Ascending aorta (tissue), 2 donors: ENCODE measurements at places on chromosomes 3 and 15. TPM values are rescaled to one million over a fixed set of nuclear protein-coding genes. Genes with fewer than 3 reads are reported as not detected.

CIDEC gene
- 29.9 TPM for total RNA-seq

CACNA1D gene
- total RNA-seq: 0.43 TPM

DPPA2 gene
- total RNA-seq: not detected

CLASP2 gene
- 75.8 TPM for total RNA-seq

ARL6IP5 gene
- 134 TPM for total RNA-seq

PSMD2 gene
- 151 TPM for total RNA-seq

BTLA gene
- not detected for total RNA-seq

BCHE gene
- total RNA-seq: not detected

DNA sequence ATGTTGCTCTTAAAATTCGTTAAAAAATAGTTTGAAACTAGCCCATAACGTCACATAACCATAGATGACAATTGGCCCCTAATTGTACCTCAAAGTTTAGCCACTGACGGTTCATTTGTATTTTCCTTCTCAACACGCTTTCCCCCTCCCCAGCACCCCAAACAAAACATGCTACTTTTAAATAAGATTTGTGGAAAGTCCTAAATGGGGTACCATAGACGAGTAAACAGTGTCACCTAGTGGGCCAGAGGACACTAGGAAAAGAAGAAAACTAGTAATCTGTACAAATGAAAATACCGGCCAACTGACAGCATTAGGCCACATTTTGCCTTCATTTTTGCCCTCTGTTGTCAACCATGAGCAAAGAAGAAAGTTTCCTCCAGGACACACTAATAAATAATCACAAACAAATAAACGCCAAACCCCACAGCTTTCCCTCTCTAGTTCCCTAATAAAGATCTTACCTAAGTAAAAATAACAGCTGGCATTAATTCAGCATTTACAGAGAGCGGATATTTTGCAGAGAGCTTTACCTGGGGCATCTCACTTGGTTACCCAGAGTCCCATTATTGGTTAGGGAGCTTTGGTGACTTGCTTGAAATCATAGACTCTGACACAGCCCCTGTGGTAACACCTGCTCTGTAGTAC, 175.1 kb upstream of the ATP11B start:
- H3K4me3 ChIP-seq: no peak overlapping the region
- no peaks in the 10 kb centered on the region for H3K4me1 ChIP-seq
- no peaks in the 10 kb centered on the region for H3K27me3 ChIP-seq
- H3K27ac ChIP-seq: no peak overlapping the region
- no peak for DNase-seq

DNA sequence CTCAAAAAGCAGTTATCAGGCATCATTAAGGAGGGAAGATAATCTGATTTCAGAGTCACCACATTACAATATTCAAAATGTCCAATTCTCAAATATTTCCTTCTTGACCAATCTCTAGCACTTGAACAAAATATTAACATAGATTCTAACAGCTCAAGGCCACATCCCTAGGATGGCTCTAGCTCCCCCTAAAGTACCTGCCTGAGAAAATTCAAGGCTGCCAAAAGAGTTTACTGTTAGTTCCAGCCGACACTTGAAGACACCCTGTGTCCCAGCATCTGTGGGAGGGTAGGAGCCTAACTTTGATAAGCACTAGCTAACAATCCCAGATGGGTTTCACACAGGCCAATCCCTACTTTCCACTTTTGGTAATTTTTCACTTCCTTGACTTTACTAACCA, 10.4 kb downstream of the NSMCE3 start:
- DNase-seq: no peak
- H3K4me1 ChIP-seq: no peaks in the 10 kb centered on the region
- no peak overlapping the region for H3K27ac ChIP-seq
- H3K36me3 ChIP-seq: no peaks in the 10 kb centered on the region
- no peaks in the 10 kb centered on the region for H3K27me3 ChIP-seq

- no peaks in the 10 kb centered on the region for H3K36me3 ChIP-seq
- no peak overlapping the region for H3K27ac ChIP-seq
- no peaks in the 10 kb centered on the region for H3K27me3 ChIP-seq
- H3K4me1 ChIP-seq: no peaks in the 10 kb centered on the region
- DNase-seq: no peak
Measured at GRCh38 chr3:55042591-55042990, 114.7 kb upstream of the LRTM1 start.

DNA sequence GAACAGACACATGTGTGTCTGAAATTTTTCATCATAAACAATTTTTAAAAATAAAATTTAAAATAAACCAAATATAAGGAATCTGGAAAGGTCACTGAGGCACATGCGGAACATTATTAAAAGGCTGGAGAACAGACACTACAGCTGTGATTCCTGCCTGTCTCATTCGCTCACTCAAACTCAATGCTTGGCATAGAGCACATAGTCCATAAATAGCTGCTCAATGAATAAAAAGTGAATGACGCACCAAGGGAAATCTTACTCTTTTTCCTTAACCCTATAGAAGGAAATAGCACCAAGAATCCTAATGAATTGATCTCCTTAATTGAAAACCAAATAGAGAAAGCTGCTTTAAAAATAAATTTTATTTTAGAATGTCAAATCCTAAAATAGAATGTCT, 98.4 kb downstream of the FSIP1 start:
- H3K36me3 ChIP-seq: no peaks in the 10 kb centered on the region
- H3K27ac ChIP-seq: no peak overlapping the region
- H3K4me1 ChIP-seq: no peaks in the 10 kb centered on the region
- no peak for DNase-seq

DNA sequence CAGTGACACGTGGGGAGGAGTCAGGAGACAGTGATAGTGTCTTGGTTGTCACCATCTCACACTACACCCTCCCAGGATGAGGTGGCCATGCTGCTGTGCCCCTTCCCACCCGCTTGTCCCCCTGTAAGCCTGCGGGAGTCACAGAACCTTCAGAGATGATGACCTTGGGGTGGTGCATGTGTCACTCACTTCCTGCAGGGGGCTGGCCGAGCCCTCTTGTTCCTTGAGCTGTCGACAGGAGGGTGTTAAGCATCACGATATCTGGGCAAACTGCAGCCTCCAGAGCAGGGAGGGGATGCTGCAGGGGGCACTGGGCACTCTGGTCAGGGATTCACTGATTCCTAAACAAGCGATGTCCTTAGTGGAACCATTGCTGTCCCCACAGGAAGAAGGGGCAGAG, 27.7 kb downstream of the FAH start:
- H3K36me3 ChIP-seq: peaks cover 7% of the 10 kb centered on the region
- no peak for DNase-seq
- H3K27ac ChIP-seq: peak overlapping the region; percentile 78
- H3K4me3 ChIP-seq: no peak overlapping the region
- peaks cover 6% of the 10 kb centered on the region for H3K4me1 ChIP-seq
- no peaks in the 10 kb centered on the region for H3K27me3 ChIP-seq

GRCh38 chr15:84772467-84772866, 24.1 kb downstream of the ZNF592 start:
- H3K4me3 ChIP-seq: no peak overlapping the region
- no peaks in the 10 kb centered on the region for H3K27me3 ChIP-seq
- peaks cover 7% of the 10 kb centered on the region for H3K36me3 ChIP-seq
- H3K4me1 ChIP-seq: peaks cover 7% of the 10 kb centered on the region

GRCh38 chr3:27326629-27327545, 42.3 kb downstream of the NEK10 start:
- H3K4me1 ChIP-seq: no peaks in the 10 kb centered on the region
- no peak for DNase-seq

GRCh38 chr3:168659015-168659414, 563.3 kb upstream of the GOLIM4 start:
- no peaks in the 10 kb centered on the region for H3K27me3 ChIP-seq
- no peak overlapping the region for H3K4me3 ChIP-seq
- no peaks in the 10 kb centered on the region for H3K36me3 ChIP-seq
- H3K27ac ChIP-seq: no peak overlapping the region
- H3K4me1 ChIP-seq: no peaks in the 10 kb centered on the region
- DNase-seq: no peak

GRCh38 chr3:100264242-100264641, 3.5 kb downstream of the TBC1D23 start:
- no peaks in the 10 kb centered on the region for H3K36me3 ChIP-seq
- no peaks in the 10 kb centered on the region for H3K27me3 ChIP-seq
- no peak overlapping the region for H3K4me3 ChIP-seq
- DNase-seq: no peak
- H3K4me1 ChIP-seq: peaks cover 28% of the 10 kb centered on the region
- no peak overlapping the region for H3K27ac ChIP-seq

DNA sequence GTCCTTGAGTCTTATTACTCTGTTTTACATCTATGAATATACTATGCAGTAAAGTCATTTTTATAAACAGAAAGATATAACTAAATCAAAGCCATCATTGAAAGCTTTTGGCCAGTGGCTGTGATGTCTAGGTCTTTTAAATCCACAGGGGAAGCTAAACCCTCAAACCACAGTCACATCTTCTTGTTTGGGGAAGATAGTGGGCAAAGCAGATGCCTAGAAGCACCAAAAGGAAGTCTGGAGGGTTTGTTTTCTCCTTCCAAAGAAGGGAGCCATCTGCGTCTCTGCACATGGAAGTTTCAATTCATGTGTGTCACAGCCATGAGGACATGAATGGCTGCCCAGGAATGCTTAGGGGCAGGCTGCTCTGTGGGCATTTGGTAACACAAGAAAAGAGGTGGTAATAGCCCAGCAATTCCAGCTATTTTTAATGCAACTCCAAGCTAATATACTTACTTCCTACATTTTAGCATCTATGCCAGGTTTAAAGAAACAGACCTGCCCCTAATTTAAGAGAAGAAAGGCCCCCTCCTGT, 322.2 kb downstream of the SLC9A9 start:
- no peaks in the 10 kb centered on the region for H3K27me3 ChIP-seq
- H3K4me1 ChIP-seq: no peaks in the 10 kb centered on the region
- no peak overlapping the region for H3K27ac ChIP-seq

- no peaks in the 10 kb centered on the region for H3K27me3 ChIP-seq
- no peaks in the 10 kb centered on the region for H3K4me1 ChIP-seq
- no peak overlapping the region for H3K27ac ChIP-seq
- no peak overlapping the region for H3K4me3 ChIP-seq
- DNase-seq: no peak
Measured at GRCh38 chr3:73188707-73189106, 127.2 kb downstream of the EBLN2 start.

DNA sequence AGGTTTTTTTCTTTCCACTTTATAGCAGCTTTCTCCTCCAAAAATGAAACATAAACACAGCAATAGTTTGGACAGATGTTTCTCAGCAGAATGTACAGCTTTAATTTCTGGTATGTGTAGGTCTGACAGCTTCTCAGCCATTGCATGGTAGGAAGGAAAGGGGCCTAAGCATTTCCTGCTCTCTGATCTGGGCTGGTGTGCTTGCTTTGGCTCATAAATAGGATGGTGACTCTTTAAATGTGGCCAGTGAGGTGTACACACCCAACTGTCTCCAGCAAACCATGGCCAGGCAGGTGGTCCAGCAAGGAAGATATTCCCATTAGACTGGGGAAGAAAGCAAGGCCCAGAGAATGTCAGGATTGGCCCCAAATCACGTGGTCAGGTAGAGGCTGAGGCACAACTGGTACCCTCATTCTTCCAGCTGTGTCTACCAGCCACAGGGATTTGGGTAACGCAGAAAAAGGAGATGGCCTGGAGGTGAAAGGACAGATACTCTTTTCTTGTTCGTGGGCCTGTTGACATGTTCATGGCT, 52.1 kb downstream of the ITGA11 start:
- no peaks in the 10 kb centered on the region for H3K27me3 ChIP-seq
- H3K4me3 ChIP-seq: no peak overlapping the region
- H3K36me3 ChIP-seq: peaks cover 4% of the 10 kb centered on the region
- peak overlapping the region; percentile 28 for H3K27ac ChIP-seq

- no peaks in the 10 kb centered on the region for H3K36me3 ChIP-seq
- DNase-seq: no peak
- no peak overlapping the region for H3K4me3 ChIP-seq
- no peaks in the 10 kb centered on the region for H3K27me3 ChIP-seq
- no peak overlapping the region for H3K27ac ChIP-seq
Measured at GRCh38 chr15:69921626-69922619, 175.8 kb downstream of the TLE3 start.

GRCh38 chr3:20160230-20160629, 25.8 kb downstream of the SGO1 start:
- DNase-seq: no peak
- no peak overlapping the region for H3K4me3 ChIP-seq
- no peaks in the 10 kb centered on the region for H3K27me3 ChIP-seq
- no peak overlapping the region for H3K27ac ChIP-seq

DNA sequence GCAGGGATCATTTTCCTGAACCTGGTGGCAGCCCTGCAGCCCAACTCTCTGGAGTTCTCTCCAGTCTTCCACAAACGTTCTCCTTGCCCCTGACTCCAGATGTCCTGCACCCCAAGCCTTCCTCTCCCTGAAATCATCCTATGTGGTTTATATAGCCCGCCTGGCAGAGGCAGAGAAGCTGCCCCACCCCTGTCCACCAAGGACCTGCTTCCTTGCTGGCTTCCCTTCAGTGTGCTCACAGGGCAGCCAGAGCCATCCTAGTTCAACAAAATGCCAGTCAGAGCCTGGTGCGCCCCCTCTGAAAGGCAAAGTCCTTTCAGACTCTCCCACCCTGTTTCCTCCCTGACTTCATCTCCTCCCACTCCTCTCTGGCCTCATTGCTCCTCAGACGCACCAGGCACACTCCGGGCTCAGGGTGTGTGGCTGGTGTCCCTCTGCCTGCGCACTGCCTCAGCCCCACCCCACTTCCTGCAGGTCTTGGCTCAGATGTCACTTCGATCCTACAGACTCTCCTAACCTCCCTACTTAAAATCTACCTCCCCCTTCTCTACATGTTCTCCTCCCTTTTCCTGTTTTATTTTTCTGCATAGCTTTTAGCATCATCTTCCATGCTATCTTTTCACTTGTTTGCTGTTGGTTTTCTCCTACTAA, 5.9 kb downstream of the KBTBD13 start:
- no peak for DNase-seq
- peaks cover 69% of the 10 kb centered on the region for H3K4me1 ChIP-seq
- H3K27me3 ChIP-seq: no peaks in the 10 kb centered on the region
